ENCODE measurements at places on chromosomes 3 and 15. TPM values are rescaled to one million over a fixed set of nuclear protein-coding genes. Genes with fewer than 3 reads are reported as not detected.
A peak's percentile ranks its signal among the peaks of the same experiment; 100 is the strongest.

GRCh38 chr3:127647166-127647844 lies 18.3 kb downstream of the PODXL2 start:
- H3K36me3 ChIP-seq, result no peaks in the 10 kb centered on the region
- H3K27ac ChIP-seq, result no peak overlapping the region
- no peak overlapping the region for H3K4me3 ChIP-seq
- no peaks in the 10 kb centered on the region for H3K4me1 ChIP-seq
- DNase-seq, result no peak

DNA sequence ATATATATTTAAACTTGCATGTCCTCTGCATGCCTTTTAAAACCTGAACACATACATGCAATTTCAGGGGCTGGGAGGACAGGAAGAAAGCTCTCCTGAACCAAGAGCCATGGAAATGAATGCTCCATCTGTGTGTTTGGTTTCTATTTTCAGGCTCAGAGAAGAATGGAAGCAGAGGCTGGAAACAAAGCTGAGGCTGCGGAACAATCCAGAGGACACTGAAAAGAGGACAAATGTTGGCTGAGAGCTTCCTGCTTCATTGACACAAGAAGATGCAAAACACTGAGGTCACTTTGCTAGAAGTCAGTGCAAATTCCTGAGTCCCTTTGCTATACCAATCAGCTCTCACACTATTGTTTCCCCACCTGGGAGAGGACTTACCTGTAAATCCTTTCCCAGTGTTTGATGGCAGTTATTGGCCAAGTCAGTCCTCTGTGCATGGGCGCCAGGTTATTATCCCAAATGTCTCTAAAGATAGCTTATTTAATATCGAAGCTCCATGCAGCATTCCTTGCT lies 12.7 kb downstream of the FAM240A start:
- H3K27me3 ChIP-seq, result no peaks in the 10 kb centered on the region
- no peaks in the 10 kb centered on the region for H3K36me3 ChIP-seq
- no peak overlapping the region for H3K4me3 ChIP-seq
- no peak overlapping the region for H3K27ac ChIP-seq
- H3K4me1 ChIP-seq, result peaks cover 11% of the 10 kb centered on the region
- no peak for DNase-seq

- H3K27ac ChIP-seq, result no peak overlapping the region
- H3K36me3 ChIP-seq, result no peaks in the 10 kb centered on the region
- DNase-seq, result no peak
- no peak overlapping the region for H3K4me3 ChIP-seq
- H3K4me1 ChIP-seq, result no peaks in the 10 kb centered on the region
Measured at GRCh38 chr3:182063742-182064141, 352.0 kb downstream of the SOX2 start.

DNA sequence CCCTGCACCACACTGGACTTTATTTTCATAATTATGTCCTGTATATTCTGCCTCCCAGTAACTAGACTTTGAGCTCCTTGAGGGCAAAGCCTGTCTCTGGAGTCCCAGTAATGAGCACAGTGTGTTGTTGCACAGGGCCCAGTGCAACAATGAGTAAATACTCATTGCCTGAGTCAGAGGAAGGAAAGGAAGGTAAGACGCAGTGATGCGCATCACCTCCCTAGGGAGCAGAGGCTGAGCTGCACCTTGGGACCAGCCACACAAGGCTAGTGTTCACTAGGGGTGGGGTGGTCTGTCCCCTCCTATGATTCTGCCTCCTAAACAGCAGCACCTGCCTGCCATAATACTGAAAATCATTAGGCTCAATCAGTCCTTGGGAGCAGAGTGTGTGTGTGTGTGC lies 86.6 kb upstream of the ADAMTSL3 start:
- H3K36me3 ChIP-seq, result no peaks in the 10 kb centered on the region
- H3K27me3 ChIP-seq, result no peaks in the 10 kb centered on the region

DNA sequence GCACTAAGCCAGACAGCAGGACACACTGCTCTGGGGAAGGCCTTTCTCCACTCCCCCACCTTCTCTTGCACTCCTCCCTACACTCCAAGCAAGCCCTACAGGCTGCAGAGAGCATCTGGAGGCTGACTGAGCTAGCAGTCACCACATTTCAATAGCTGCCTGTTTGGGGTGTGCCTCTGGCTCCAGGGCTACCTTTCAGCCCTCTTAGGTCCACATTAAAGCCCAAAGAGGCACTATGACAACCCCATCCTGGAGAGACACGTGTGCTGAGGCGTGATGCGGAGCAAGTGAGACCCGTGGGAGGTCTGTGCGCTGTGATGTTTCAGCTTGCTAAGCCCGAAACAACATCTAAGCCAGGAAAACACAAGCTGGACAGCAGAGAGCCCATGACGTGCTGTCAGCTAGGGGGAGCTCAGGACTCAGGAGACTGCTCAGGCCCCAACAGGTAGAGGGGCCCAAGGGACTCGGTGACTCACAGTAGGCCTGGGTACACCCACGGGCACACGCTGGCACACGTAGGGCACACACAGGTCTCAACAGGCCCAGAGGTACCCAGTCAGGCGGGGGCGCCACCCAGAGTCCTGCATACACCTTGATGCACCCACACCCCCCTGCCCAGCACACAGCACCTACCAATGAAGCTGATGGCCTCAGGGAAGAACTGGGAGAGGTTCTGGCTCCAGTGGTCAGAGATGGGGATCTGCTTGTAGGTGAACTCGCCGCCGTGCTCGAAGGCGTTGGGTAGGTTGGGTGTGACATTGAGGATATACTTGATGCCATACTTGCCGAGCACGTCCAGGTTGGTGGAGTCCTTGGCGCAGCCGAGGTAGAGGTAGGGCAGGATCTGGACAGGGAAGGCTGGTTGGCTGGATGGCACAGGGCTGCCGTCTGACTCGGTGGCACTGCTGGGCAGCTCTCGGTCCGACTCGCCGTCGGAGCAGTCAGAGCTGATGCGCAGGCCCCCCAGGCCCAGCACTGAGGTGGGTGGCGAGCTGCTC lies 2.8 kb downstream of the DUSP7 start:
- peak overlapping the region; percentile 69 for H3K27ac ChIP-seq
- peak overlapping the region; percentile 80 for H3K4me3 ChIP-seq

GRCh38 chr3:184513276-184514170 lies 48.1 kb upstream of the EPHB3 start:
- H3K27ac ChIP-seq, result no peak overlapping the region
- no peaks in the 10 kb centered on the region for H3K36me3 ChIP-seq
- H3K27me3 ChIP-seq, result no peaks in the 10 kb centered on the region

DNA sequence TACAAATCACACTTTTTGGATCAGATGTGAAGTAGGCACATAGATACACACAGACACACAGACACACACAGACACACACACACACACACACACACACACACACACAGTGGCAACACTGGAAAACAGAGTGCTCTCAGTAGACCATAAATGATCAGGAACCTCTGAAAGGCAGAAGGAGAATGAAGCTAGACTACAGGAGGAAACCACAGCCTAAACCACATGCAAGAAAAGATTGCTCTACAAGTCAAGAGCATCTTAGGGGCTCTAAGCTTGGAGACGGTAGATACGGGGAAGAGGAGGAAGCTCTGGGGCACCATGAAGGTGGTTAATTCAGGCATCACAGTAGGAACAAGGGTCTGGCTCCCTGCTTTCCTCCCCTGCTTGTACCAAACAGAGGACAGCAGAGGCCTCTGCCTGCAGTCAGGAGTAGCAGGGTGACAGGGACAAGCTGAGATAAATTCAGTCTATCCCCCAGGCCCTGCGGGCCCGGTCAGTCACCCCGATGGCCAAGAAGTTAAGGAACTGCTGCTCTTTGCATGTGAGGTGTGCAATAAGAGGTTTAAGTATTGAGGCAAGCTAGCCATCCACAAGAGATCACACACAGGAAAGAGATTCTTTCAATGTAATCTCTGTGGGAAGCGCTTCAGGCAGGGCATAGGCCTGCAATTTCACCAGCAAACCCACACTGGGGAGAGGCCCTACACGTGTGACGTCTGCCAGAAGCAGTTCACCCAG lies 23.5 kb upstream of the ARPIN start:
- no peaks in the 10 kb centered on the region for H3K4me1 ChIP-seq
- DNase-seq, result no peak
- H3K27me3 ChIP-seq, result no peaks in the 10 kb centered on the region

- H3K4me1 ChIP-seq, result no peaks in the 10 kb centered on the region
- no peaks in the 10 kb centered on the region for H3K27me3 ChIP-seq
- no peak for DNase-seq
- no peak overlapping the region for H3K27ac ChIP-seq
- H3K4me3 ChIP-seq, result no peak overlapping the region
Measured at GRCh38 chr3:108453565-108453964, 56.8 kb downstream of the MYH15 start.

DNA sequence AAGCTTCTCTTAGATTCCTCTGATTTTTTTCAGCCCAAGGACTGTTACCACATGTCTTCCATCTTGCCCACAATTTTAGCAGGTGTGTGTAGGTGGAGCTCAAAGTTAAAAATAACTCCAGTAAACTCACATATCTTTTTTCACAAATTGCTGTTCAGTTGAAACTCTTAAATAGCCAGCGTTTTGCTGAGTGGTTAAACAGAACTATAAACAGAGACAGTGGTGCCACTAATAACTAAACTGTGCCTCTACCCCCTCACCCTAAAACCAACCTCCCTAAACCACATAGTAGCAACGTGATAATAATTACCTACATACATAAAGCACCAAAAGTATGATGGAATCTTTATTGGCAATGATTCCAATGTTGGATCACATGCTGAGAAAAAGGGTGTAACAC lies 525.1 kb downstream of the PDCD6IP start:
- no peaks in the 10 kb centered on the region for H3K36me3 ChIP-seq
- H3K27ac ChIP-seq, result no peak overlapping the region
- H3K4me1 ChIP-seq, result no peaks in the 10 kb centered on the region
- DNase-seq, result no peak

DNA sequence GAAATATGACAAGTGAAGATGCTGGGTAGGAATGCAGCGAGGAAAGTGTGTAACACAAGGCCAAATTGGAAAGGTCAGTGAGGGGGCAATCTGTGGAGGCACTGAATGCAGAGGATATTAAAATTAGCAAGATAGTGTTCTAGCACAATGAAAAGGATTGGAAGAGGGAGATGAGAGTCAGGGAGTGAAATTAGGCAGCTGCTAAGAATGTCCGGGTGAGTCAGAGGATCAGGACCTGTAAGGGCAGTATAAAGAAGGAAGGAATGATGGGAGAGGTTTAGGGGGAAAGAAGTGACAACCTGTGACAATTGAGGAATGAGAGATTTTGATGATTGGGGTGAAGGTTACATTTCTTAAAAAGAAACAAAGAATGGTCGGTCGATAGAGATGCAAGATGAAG lies 103.5 kb downstream of the UBE3A start:
- H3K4me3 ChIP-seq, result no peak overlapping the region
- H3K27me3 ChIP-seq, result no peaks in the 10 kb centered on the region
- no peaks in the 10 kb centered on the region for H3K4me1 ChIP-seq
- no peaks in the 10 kb centered on the region for H3K36me3 ChIP-seq

DNA sequence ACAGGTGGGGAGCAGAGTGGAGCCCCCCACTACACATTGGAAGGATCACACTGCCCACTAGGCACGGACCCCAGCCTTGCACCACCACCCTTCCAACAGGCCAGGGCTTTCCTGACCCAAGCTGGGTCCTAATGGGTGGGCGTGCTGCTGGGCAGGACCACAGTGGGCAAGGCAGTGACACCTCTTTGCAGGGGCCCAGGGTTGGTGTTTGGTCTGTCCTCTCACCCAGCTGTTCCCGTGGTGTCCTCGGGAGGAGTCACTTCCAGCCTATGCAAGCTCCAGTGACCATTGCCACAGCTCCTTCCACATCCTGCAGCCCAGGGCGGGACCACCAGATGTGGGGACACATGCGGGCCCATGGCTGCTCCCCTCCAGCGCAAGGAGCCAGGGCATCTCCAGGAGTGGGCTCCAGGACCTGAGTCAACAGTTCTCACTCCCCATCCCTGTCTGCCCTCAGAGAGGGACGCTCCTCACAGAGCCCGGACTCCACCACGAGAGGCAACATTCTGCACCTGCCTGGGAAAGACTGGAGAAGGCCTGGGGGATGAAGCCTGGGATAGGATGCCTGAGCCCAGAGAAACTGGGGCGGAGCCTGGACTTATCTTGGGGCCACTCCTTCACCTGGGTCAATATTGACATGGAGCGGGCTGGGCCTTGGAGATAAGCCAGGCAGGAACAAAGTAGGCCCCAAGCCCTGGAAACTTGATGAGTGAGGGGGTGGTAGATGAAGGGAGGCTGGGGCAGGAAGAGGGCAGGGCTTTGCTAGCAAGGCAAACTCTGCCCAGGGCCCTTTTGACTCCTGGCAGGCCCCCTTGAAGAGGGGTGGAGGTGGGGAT lies 3.9 kb upstream of the VILL start:
- H3K27ac ChIP-seq, result peak overlapping the region; percentile 97
- peaks cover 9% of the 10 kb centered on the region for H3K4me1 ChIP-seq
- no peak for DNase-seq
- H3K36me3 ChIP-seq, result no peaks in the 10 kb centered on the region
- peak overlapping the region; percentile 13 for H3K4me3 ChIP-seq

- H3K27me3 ChIP-seq, result no peaks in the 10 kb centered on the region
- H3K27ac ChIP-seq, result no peak overlapping the region
- DNase-seq, result no peak
Measured at GRCh38 chr3:140834266-140835037, 107.2 kb upstream of the SLC25A36 start.

- H3K27me3 ChIP-seq, result no peaks in the 10 kb centered on the region
- peaks cover 44% of the 10 kb centered on the region for H3K4me1 ChIP-seq
- DNase-seq, result peak; percentile 97
- H3K36me3 ChIP-seq, result no peaks in the 10 kb centered on the region
- peak within 1 kb of the TSS; percentile 95 for H3K27ac ChIP-seq
Measured at GRCh38 chr3:42502429-42503250, at the start of gene VIPR1. VIPR1 (plus strand) TSS chr3:42502643; CDS start chr3:42502736, 93 bp downstream.

GRCh38 chr3:28050885-28051284 lies 190.5 kb upstream of the CMC1 start:
- H3K27ac ChIP-seq, result no peak overlapping the region
- no peaks in the 10 kb centered on the region for H3K4me1 ChIP-seq
- H3K4me3 ChIP-seq, result no peak overlapping the region

GRCh38 chr15:98891301-98891700 lies 116.3 kb downstream of the PGPEP1L start:
- no peaks in the 10 kb centered on the region for H3K27me3 ChIP-seq
- no peak overlapping the region for H3K4me3 ChIP-seq
- no peak for DNase-seq
- no peaks in the 10 kb centered on the region for H3K36me3 ChIP-seq

DNA sequence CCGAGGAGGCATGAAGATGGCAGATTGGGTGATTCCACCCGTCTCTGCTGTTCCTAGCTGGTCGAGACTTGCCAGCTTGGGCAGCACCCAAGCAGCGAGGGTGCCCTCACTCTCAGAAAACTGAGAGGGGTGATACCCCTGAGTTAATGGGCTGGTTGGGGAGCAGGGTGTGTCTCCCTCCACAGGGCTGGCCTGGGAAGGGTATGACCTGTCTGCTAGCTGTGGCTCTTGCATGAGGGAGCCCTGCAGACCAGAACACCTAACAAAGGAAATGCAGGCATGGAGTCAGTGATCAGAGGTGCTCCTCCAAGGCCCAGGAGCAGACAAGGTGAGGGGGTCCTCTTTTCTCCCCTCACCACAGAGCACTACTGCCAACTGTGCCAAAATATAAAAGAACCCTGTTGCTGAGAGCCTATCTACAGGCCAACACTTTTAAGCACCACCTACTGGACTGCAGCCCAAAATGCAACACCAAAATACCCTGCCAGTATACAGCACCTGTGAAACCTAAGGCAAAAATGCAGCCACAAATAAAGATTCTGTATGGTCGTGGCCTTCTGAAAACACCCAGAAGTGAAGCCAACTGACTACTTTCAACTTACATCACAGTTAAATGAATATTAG lies 35.8 kb upstream of the PPM1L start:
- H3K36me3 ChIP-seq, result no peaks in the 10 kb centered on the region
- H3K27ac ChIP-seq, result no peak overlapping the region
- no peaks in the 10 kb centered on the region for H3K27me3 ChIP-seq
- DNase-seq, result no peak
- H3K4me1 ChIP-seq, result no peaks in the 10 kb centered on the region

Gene SMCO1
- not detected for total RNA-seq

Gene KCNMB3
- total RNA-seq, result 5.8 TPM

Gene PRKCD
- total RNA-seq, result 36.3 TPM

Gene NMNAT3
- 46.2 TPM for total RNA-seq

Gene PLSCR1
- 80.7 TPM for total RNA-seq

Gene CELF6
- total RNA-seq, result 3.6 TPM

Gene FRMD5
- total RNA-seq, result 0.57 TPM

Data from Peyer's patch (tissue), 4 donors.